H9 (cell line): ENCODE measurements at places on chromosomes 6 and 20. TPM values are rescaled to one million over a fixed set of nuclear protein-coding genes. Genes with fewer than 3 reads are reported as not detected.

DNA sequence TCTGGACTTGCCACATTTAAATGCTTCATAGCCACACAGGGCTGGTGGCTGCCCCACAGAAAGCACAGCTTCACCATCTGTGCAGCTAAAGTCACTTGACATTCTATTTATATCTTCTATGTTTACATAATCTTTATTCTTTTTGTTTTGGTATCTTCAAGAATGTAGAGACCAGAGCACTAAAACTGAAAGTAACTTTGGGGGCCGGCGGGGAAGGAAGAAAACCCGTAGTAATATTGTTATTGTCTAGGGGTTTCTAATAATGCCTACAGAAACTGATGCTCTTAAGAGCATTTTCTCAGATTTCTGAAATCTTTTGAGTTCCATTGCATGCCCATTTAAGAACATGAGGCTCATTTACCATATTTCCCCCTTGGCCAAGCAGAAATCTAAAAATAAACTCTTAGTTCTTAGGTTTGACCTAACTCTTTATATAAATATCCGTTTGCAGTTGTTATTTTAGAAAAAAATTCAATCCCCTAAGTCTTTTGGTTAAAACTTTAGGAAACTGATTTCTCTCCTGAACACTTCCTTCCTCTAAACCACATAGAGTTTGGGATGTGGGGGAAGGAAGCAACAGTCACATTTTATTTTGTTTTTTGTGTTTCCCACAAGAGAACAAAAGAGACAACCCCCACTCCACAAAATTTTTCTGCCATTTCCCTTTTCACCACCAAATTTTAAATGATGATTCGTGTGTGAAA lies 207.6 kb downstream of the OGFRL1 start:
- no peaks in the 10 kb centered on the region for H3K27me3 ChIP-seq
- no peaks in the 10 kb centered on the region; the same call in 1 of the 2 replicates for H3K4me1 ChIP-seq
- no peaks in the 10 kb centered on the region for H3K36me3 ChIP-seq
- no peak for DNase-seq
- no peak overlapping the region for H3K4me3 ChIP-seq

The MICB gene
- total RNA-seq = 6.2 and 6.8 TPM in 2 replicates

GRCh38 chr6:124190256-124190655 lies 386.6 kb downstream of the NKAIN2 start:
- DNase-seq = no peak
- no peak overlapping the region for H3K4me3 ChIP-seq
- H3K27me3 ChIP-seq = no peaks in the 10 kb centered on the region
- H3K27ac ChIP-seq = no peak overlapping the region

DNA sequence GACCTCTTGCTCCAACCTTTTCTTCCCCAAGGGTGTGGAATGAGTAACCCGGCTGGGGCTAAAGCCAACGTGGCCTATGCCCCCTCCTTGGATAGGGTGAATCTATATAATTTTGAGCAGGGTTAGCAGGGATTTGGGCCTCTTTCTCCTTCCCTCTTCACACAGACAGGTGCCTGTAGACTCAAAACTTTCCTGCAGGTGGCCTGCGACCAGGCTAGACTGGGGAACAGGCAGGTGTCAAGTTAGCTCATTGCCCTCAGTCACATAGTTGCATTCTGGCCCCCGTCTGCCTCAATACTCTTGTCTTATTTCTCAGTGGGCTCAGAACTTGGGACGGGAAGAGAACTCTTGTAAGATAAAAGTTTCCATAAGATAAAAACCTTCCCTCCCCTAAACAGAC lies 243.0 kb downstream of the ATXN1 start:
- no peak overlapping the region for H3K27ac ChIP-seq
- H3K27me3 ChIP-seq = no peaks in the 10 kb centered on the region
- H3K4me1 ChIP-seq = no peaks in the 10 kb centered on the region
- no peaks in the 10 kb centered on the region for H3K36me3 ChIP-seq
- no peak overlapping the region for H3K4me3 ChIP-seq

DNA sequence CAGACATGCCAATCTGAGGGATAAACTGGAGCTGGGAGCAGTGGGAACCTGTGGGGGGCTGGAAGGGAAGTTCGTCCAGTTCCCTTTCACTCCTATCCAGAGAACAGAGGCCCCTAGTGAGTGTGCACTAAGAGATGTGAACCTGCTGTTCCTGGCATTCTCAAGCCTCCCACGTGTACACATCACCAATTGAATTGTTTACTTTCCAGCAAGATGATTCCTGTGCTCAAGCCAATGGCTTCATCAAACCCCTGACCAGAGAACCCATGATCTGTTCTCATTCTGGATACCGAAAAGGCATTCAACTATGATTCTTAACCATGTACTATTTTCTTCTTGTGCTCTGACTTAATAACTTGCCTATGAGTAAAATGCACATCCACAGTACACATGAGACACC lies 10.2 kb upstream of the SLC22A3 start:
- no peak for DNase-seq
- H3K4me3 ChIP-seq = no peak overlapping the region
- H3K27me3 ChIP-seq = no peaks in the 10 kb centered on the region
- no peaks in the 10 kb centered on the region for H3K36me3 ChIP-seq
- no peak overlapping the region for H3K27ac ChIP-seq

GRCh38 chr6:167972193-167972592 lies 25.3 kb upstream of the KIF25 start:
- DNase-seq = no peak
- H3K36me3 ChIP-seq = peaks cover 29% of the 10 kb centered on the region
- H3K27ac ChIP-seq = no peak overlapping the region
- H3K4me1 ChIP-seq = peaks cover 3% of the 10 kb centered on the region; the same call in 1 of the 2 replicates

- H3K27me3 ChIP-seq = no peaks in the 10 kb centered on the region
- H3K4me1 ChIP-seq = no peaks in the 10 kb centered on the region
- H3K36me3 ChIP-seq = no peaks in the 10 kb centered on the region
- H3K27ac ChIP-seq = no peak overlapping the region
- H3K4me3 ChIP-seq = no peak overlapping the region
Observed at GRCh38 chr6:147061252-147061651, 143.0 kb upstream of the STXBP5 start.
